Aorta (tissue), 5 donors: ENCODE measurements at places on chromosomes 16 and 17.
A peak's percentile ranks its signal among the peaks of the same experiment; 100 is the strongest.

DNA sequence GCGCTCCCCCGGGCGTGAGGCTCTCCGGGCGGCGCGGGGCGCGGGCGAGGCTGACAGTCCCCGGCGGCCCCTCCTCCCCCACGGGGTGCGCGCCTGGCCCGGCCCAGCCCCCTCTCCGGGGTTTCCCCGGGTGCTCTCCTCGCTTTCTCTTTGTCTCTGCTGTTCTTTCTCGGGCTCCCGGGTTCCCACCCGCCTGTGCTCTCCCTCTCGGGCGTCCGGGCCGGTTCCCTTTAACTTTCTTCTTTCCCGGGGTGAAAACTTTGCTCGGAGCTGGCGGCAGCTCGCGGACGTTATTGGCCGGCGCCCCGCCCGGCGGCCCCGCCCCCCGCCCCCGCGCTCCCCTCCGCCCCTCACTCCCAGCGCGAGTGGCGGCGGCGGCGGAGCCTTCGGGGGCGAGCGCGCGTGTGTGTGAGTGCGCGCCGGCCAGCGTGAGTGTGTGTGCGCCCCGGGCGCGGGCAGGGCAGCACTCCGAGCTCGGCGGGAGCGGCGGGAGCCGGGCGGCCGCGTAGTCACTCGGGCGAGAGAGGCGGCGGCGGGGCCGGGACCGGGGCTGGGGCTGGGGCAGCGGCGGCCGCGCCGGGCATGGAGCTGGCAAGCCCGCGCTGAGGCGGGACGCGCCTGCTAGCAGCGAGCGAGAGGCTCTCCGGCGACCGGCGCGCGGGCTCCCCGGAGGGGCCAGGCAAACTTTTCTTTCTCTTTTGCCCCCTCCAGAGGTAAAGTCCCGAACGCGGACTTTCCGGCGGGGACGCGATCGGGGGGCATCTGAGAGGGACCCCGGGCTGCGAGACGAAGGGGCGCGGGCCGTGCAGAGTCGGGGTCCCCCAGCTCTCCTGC, at the start of gene NTN1:
Gene NTN1 (plus strand): TSS at position 353 of the 834 bp plus-strand sequence. CDS start 864 bp downstream, outside the sequence.
- DNase-seq, result peak; percentile 89

GRCh38 chr16:88064889-88065746, 113.9 kb downstream of the BANP start:
- no peak for DNase-seq

GRCh38 chr16:75529959-75530358, 5.9 kb downstream of the CHST5 start:
- peak; percentile 23 for DNase-seq

- DNase-seq, result no peak
Measured at GRCh38 chr16:85562093-85562786, 50.9 kb upstream of the GSE1 start.

DNA sequence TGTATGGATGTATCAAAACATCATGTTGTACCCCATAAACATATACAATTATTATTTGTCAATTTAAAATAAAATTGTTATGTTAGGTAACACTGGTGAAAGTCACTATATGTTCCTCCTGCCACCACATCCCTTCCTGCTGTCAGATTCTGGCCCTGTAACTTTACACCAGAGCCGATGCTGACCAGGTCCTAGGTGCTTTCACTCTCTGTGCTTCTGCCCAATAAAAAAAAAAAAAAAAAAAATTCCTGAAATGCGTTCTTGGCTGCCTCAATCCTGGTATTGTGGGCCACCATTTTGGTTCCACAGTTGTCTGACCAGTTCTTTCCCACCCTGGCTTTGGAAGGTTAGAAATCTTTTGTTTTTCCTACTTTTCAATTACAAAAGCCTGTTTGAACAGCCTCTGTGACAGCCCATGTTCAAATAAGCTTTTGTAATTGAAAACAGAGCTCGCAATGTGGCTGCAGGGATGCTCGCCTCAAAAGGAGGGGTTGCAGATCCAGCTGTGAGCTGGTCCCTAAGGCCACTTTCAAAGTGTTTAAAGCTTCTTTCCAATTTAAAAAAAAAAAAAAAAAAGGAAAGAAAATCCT, 831.0 kb upstream of the EEF2KMT start:
- no peak for DNase-seq

DNA sequence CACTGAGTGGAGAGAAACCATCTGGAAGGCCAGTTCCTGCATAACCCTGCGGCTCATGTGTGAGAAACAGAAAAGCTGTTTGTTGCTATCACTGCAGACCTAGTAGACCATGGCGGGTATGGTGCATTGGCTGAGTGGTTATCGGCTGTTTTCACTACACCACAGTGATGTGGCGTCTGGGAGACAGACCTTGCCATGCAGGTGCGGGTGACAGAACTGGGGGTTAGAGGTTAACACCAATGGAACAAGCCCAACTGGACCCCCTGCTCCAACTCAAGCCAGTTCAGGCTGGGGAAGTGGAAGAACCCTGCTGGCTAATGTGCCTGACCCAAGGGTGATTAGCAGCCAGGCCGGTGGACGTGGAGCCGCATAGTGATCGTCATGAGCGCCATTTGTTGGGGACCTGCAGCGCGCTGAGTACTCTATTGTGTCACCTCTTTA, 91.9 kb downstream of the IRF8 start:
- DNase-seq, result peak; percentile 68

DNA sequence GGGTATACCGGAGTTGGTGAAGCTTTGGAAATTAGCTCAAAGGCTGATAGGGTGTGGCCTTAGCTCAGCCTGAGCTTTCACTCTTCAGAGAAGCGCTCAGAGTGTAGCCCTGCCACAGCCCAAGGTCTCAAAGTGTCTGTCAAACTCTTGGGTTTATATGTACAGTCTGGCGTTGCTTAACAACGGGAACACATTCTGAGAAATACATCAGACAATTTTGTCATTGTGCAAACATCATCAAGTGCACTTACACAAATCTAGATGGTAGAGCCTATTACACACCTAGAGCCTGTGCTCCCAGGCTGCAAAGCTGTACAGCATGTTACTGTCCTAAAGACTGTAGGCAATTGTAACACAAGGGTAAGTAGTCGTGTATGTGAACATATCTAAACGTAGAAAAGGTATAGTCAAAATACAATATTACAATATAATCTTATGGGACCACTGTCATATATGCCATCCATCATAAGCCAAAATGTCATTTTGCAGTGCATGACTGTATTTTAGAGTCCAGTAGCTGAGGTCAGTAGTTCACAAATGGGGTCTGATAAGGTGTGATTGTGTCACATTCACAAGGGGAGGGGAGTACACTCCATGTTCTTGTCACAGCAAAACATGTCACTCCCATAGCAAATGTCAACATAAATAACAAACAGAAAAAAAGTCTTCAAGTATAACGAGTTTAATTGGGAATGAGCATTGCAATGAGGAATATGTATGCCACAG, 20.6 kb downstream of the CHAD start:
- no peak for DNase-seq

DNA sequence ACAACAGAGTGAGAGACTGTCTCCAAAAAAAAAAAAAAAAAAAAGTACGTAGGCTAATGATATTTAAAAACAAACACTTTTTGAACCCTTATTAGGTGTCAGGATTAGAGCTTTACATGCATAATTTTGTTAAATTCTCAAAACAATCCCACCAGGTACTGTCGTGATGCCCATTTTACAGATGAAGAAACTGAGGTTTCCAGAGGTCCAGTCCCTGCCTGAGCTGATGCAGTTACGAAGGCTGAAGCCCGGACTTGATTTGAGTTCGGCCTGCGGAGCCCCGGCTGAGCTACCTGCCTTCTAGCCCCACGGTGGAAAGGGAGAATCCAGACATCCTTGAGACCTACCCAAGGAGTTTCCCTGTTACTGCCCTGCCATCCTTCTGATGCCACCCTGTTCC, 137.5 kb upstream of the EEF2KMT start:
- no peak for DNase-seq

DNA sequence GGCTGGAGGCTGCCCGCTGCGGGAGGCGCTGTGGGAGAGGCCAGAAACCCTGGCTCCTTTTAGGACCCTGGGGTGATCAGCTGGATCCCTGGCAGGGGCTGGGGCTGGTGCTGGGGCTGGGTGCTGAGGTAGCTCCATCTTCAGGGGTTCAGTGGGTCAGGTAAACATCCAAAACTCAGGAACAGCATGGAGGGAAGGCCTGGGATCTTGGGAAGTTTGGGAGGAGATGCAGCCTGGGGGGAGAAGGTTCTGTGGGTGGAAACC, 21.0 kb downstream of the ADGRG5 start:
- DNase-seq, result peak; percentile 61

- no peak for DNase-seq
Measured at GRCh38 chr17:74924250-74924948, at the start of gene OTOP2. Gene OTOP2 (plus strand): TSS chr17:74924273. CDS start chr17:74924633, 360 bp downstream.

DNA sequence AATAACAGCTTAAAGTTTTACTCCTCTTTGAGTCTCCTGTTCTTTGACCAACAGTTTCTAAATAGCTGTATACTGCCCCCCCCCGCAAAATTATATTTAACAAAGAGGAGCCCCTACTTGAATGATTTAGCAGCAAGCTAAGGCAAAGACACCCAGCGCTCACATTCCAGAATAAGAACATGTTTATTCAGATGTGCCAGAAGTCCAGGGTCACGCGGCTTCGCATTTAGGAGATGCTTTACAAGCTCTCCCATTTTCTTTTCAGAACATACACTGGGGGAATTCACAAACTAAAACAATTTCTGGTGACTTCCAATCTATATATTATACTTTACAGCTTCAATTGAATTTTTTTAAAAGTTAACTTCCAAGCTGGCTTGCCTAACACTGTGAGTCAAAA, 5.3 kb downstream of the PLD6 start:
- no peak for DNase-seq

DNA sequence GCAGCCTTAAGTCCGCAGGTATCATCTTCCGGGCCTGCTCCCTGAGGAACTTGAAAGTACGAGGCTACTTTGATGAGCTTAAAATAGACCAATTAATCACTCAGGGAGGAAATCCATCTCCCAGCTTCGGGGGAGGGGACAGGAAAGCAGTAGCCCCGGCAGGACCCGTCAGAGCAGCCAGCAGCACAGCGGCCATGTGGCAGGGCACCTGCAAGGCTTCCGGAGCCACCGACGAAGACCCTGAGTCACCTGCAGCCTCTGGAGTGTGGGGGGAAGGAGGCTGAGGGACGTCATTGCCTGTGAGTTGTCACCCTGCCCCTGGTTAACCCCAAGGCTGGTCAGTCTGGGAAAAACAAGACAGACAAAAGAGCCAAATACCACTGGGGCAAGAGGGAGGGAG, 4.4 kb upstream of the CYB561 start:
- DNase-seq, result no peak

DNA sequence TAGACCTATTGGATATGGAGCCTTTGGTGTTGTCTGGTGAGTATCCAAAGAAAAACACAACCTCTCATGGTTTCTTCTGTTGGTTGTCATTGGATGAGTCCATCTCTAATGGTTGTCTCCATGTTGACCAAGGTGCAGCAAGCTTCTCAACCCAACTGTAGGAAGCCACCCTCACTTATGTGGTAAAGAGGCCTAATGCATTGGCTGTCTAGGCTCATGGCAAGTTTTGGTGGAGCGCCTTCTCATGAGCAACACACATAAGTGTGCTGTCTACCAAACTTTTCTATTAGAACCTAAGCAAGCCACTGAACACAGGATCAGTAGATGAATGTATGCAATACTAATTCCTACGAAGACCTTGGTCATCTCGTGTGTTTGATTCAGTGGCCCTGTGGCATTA, 819 bp downstream of the NLK start:
- DNase-seq, result no peak

GRCh38 chr16:65988024-65988595, 378.4 kb upstream of the CDH5 start:
- DNase-seq, result no peak

GRCh38 chr16:85418978-85419491, 194.1 kb upstream of the GSE1 start:
- peak; percentile 38 for DNase-seq

- no peak for DNase-seq
Measured at GRCh38 chr17:27914382-27914781, 21.2 kb upstream of the LYRM9 start.

- DNase-seq, result no peak
Measured at GRCh38 chr16:86579268-86580062, 1.1 kb downstream of the FOXL1 start.

- DNase-seq, result no peak
Measured at GRCh38 chr17:31369266-31369665, 22.2 kb upstream of the RAB11FIP4 start.
